ENCODE measurements at places on chromosomes 7 and 10.
A peak's percentile ranks its signal among the peaks of the same experiment; 100 is the strongest.

DNA sequence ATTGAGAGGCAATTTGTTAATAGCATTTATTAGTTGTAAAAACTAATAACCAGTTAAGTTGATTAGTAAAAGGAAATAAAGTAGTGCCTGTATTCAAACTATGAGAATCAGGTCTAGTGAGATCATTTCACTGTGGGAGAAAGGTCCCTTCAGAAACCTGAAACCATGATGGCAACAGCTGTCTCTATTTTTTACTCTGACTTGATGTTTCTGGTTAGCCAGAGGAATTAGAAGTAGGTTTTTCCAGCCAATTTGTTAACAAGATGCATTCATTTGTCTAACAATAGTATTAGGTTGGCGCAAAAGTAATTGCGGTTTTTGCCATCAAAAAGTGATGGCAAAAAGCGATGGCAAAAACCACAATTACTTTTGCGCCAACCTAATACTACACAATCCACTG lies 272.2 kb upstream of the YAE1 start:
- no peak overlapping the region for H3K27ac ChIP-seq
- H3K4me1 ChIP-seq: no peaks in the 10 kb centered on the region
- no peak for DNase-seq
- no peak overlapping the region for H3K4me3 ChIP-seq
- H3K36me3 ChIP-seq: no peaks in the 10 kb centered on the region

- peak; percentile 78 for DNase-seq
- H3K27ac ChIP-seq: no peak overlapping the region
- H3K36me3 ChIP-seq: no peaks in the 10 kb centered on the region
- no peaks in the 10 kb centered on the region for H3K4me1 ChIP-seq
Measured at GRCh38 chr10:95601116-95601719, 40.0 kb upstream of the SORBS1 start.

- H3K27ac ChIP-seq: peak overlapping the region; percentile 20
- H3K36me3 ChIP-seq: no peaks in the 10 kb centered on the region
- H3K27me3 ChIP-seq: no peaks in the 10 kb centered on the region
- no peak for DNase-seq
- H3K4me1 ChIP-seq: peaks cover 6% of the 10 kb centered on the region
Measured at GRCh38 chr7:4739528-4739992, 35.9 kb upstream of the AP5Z1 start.

DNA sequence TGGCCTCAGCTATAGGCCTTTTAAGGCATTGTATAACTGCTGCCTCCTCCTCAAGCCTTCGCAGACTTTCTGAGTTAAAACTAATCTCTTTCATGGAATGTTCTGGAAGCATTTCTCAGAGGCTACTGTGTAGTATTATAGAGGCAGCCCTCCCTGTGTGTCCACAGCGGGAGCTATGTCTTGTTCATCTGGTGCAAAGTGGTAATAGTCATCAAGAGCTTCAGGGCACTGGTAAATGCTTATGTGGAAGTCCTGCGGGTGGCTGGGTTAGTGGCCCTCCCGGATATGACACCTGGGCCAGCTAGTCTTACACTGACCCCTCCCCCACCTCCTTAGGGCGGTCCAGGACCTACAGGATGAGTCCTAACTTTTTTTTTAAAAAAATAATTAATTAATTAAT lies 2.2 kb upstream of the ABHD11 start:
- H3K4me1 ChIP-seq: peaks cover 25% of the 10 kb centered on the region
- DNase-seq: no peak
- no peaks in the 10 kb centered on the region for H3K36me3 ChIP-seq
- H3K27me3 ChIP-seq: no peaks in the 10 kb centered on the region
- peak overlapping the region; percentile 98 for H3K27ac ChIP-seq

DNA sequence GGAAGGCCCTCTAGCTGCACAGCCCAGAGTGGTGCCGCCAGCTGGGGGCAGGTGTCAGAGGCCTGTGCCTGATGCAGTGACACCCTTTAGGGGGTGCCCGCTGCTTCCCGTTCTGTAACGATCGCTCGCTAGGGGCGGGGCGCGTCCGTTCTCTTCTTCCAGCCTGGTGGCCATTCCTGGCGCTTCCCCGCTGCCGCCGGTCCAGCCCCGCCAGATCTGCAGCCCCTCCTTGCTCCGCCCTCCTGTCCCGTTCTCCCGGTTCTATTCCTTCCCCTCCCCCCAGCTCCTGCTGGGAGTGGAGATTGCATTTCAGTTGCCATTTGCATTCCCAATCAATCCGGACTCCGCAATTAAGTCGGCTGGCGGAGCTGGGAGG lies 39.2 kb downstream of the AGAP3 start:
- peaks cover 38% of the 10 kb centered on the region for H3K36me3 ChIP-seq
- peak overlapping the region; percentile 26 for H3K27ac ChIP-seq
- no peaks in the 10 kb centered on the region for H3K27me3 ChIP-seq
- peak overlapping the region; percentile 40 for H3K4me3 ChIP-seq
- H3K4me1 ChIP-seq: peaks cover 7% of the 10 kb centered on the region
- DNase-seq: peak; percentile 65

DNA sequence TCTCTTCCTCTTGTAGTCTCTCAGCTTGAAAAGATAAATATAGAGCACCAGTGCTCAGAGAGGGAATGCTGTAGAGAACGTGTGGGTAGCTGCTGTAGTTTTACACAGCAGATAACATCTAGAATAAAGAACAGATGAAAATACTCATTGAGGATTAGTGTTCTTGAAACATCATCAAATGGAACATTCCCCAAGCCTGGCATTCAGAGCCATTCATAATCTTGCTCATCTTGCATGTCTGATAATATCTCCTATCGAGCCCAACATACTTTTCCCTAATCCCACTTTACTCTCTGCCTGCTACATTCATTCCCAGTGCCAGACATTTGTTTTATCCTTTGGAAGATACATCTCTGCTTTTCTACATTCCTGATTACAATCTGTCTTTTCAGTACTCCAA lies 35.2 kb downstream of the MCU start:
- H3K36me3 ChIP-seq: no peaks in the 10 kb centered on the region
- no peak overlapping the region for H3K4me3 ChIP-seq
- H3K27me3 ChIP-seq: no peaks in the 10 kb centered on the region
- H3K27ac ChIP-seq: no peak overlapping the region

DNA sequence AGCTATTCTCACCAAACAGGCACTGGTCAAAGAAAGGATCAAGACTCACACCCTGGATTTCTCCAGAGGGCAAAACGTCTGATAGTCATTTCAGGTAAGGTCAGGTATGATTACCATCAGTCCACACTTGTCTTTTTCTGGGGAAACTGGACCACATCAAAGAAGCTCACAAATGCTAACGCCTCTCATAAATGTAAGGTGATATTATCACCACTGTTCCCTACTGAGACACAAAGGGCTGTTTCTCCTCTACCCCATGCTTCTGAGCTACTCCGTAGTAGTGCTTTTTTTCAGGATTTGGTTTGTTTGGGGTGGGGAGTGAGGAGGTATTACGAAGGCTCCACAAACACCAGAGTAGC lies 51.6 kb downstream of the CREB3L2 start:
- H3K4me3 ChIP-seq: no peak overlapping the region
- DNase-seq: no peak
- no peak overlapping the region for H3K27ac ChIP-seq
- no peaks in the 10 kb centered on the region for H3K27me3 ChIP-seq
- peaks cover 38% of the 10 kb centered on the region for H3K4me1 ChIP-seq

DNA sequence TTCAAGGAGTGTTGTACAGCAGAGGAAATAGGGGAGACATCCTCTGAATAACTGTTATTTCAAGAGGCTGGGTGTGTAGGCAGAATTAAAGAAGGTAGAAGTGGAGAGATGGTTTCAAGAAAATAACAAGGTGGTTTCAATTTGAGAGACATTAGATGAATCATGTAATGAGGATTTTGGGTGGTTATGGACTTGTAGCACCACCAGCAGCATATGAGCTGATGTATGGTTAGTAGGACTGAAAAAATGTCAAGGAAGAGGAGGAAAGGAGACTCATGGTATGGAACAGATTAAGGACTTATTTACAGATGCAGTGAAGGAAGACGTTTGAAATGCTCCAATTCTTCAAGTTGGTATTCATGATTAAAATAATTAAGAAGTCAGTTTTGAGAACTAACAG lies 166.2 kb downstream of the EXOC4 start:
- no peaks in the 10 kb centered on the region for H3K36me3 ChIP-seq
- H3K27ac ChIP-seq: no peak overlapping the region
- no peaks in the 10 kb centered on the region for H3K4me1 ChIP-seq
- DNase-seq: no peak
- no peak overlapping the region for H3K4me3 ChIP-seq
- no peaks in the 10 kb centered on the region for H3K27me3 ChIP-seq

GRCh38 chr7:12316925-12317324 lies 86.7 kb downstream of the VWDE start:
- no peak overlapping the region for H3K27ac ChIP-seq
- no peak for DNase-seq
- H3K4me1 ChIP-seq: no peaks in the 10 kb centered on the region
- no peaks in the 10 kb centered on the region for H3K27me3 ChIP-seq
- no peaks in the 10 kb centered on the region for H3K36me3 ChIP-seq

- peaks cover 8% of the 10 kb centered on the region for H3K4me1 ChIP-seq
- no peaks in the 10 kb centered on the region for H3K27me3 ChIP-seq
- H3K36me3 ChIP-seq: no peaks in the 10 kb centered on the region
- no peak overlapping the region for H3K4me3 ChIP-seq
- no peak for DNase-seq
Measured at GRCh38 chr10:113473851-113474250, 79.0 kb upstream of the HABP2 start.

GRCh38 chr10:32139223-32140073 lies 83.2 kb upstream of the KIF5B start:
- no peaks in the 10 kb centered on the region for H3K27me3 ChIP-seq
- no peaks in the 10 kb centered on the region for H3K36me3 ChIP-seq
- H3K4me3 ChIP-seq: no peak overlapping the region
- no peak overlapping the region for H3K27ac ChIP-seq
- peak; percentile 40 for DNase-seq

- H3K36me3 ChIP-seq: no peaks in the 10 kb centered on the region
- no peak overlapping the region for H3K4me3 ChIP-seq
Measured at GRCh38 chr10:80296942-80297341, 7.5 kb upstream of the MAT1A start.

- no peaks in the 10 kb centered on the region for H3K36me3 ChIP-seq
- no peak overlapping the region for H3K4me3 ChIP-seq
- no peak for DNase-seq
- no peaks in the 10 kb centered on the region for H3K27me3 ChIP-seq
- no peak overlapping the region for H3K27ac ChIP-seq
Measured at GRCh38 chr10:97538411-97538810, 34.2 kb upstream of the ANKRD2 start.

DNA sequence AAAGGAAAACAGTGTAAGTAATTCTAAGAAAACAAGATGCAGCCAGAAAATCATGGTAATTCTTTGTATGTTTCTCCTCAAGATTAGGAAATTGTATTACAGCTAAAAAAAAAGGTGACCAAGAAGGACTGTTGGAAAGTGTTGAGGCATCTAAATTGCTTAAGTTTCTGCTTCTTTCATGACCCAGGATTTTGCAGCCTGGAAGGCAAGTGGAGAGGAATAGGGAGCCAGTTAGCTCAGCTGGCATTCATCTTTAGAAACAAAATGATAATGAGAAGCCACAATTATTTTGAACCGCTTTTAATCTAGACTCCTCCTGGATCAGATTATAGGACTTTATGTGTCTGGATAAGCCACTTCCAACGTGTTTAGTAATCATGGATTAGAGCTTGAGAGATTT lies 56.8 kb upstream of the TMEM229A start:
- H3K27me3 ChIP-seq: no peaks in the 10 kb centered on the region
- no peak overlapping the region for H3K27ac ChIP-seq
- no peaks in the 10 kb centered on the region for H3K36me3 ChIP-seq
- no peak overlapping the region for H3K4me3 ChIP-seq

DNA sequence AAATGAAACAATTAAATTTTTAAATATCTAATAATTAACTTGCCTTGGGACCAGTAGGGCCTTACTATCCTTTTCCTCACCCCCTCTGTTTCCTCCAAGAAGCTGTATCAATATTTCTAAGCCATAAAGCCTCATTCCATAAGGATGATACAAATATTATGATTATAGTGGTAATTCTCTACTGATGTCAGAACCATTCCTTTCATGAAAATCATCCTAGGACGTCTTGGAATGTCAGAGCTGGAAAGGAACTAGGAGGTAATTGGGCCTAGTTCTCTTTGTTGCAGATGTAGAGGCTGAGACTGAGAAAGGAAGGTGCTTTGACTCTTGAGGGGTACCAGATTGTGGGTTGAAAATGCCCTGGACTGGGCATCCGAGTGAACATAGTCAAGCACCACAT lies 766.7 kb upstream of the GHITM start:
- no peaks in the 10 kb centered on the region for H3K4me1 ChIP-seq
- no peak overlapping the region for H3K4me3 ChIP-seq
- H3K27me3 ChIP-seq: no peaks in the 10 kb centered on the region
- H3K27ac ChIP-seq: no peak overlapping the region
- H3K36me3 ChIP-seq: no peaks in the 10 kb centered on the region
- DNase-seq: no peak

DNA sequence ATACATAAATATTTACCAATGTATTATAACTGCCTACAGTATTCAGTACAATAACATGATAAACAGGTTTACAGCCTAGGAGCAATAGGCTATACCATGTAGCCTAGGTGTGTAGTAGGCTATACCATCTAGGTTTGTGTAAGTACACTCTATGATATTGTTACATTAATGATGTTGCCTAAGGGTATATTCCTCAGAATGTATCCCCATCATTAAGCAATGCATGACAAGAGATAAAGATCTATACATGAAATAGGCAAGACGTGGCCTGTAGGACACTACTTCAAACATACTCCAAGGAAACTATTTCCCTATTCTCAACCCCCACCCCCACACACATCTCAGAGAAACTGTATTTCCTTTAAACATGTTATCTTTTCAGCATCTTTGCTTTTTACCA lies 15.3 kb upstream of the ADAM22 start:
- H3K36me3 ChIP-seq: no peaks in the 10 kb centered on the region
- no peak overlapping the region for H3K4me3 ChIP-seq
- H3K27ac ChIP-seq: no peak overlapping the region
- no peaks in the 10 kb centered on the region for H3K27me3 ChIP-seq
- H3K4me1 ChIP-seq: no peaks in the 10 kb centered on the region

DNA sequence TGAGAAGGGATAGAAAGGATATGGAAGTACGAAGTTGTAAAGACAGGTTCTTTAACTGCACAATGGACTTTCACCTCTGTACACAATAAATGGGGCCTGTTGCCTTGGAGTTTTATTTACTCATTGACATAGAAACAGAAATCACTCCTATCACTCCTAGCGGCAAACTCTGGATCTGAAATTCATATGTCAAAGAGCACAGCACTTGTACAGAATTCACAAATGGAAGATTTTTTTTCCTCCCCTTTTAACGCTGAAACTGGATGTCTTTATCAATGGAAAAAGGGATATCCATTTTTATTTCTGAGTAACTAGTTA lies 18.2 kb downstream of the NT5C3A start:
- no peaks in the 10 kb centered on the region for H3K27me3 ChIP-seq
- no peak overlapping the region for H3K4me3 ChIP-seq
- H3K36me3 ChIP-seq: no peaks in the 10 kb centered on the region

DNA sequence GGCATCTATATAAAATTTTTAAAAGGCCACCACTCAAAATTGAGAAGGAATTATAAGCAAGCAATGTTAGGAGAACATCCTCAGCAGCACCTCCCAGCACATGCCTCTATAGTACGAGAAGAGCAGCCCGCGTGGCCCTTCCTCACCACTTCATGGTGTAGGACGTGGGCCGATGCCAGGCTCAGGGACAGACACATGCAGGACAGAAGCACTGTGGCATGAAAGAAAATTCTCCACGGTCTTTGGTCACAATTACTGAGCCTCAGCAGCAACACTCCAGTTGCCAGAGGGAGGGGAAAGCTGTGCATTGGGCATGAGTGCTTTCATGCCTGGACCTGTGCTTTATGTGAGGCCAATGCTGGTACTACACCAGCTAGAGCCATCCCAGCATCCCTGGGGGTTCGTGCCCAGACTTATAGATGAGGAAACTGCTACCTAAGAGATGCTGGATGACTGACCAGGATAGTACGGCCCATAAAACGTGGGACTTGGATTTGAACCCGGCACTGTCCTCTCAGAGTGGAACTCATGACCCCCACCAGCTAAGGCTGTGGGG lies 164.7 kb downstream of the ADAM12 start:
- no peaks in the 10 kb centered on the region for H3K4me1 ChIP-seq
- no peak overlapping the region for H3K27ac ChIP-seq
- DNase-seq: no peak
- H3K27me3 ChIP-seq: no peaks in the 10 kb centered on the region
- H3K4me3 ChIP-seq: no peak overlapping the region
